ENCODE measurements at places on chromosomes 11 and 22.

DNA sequence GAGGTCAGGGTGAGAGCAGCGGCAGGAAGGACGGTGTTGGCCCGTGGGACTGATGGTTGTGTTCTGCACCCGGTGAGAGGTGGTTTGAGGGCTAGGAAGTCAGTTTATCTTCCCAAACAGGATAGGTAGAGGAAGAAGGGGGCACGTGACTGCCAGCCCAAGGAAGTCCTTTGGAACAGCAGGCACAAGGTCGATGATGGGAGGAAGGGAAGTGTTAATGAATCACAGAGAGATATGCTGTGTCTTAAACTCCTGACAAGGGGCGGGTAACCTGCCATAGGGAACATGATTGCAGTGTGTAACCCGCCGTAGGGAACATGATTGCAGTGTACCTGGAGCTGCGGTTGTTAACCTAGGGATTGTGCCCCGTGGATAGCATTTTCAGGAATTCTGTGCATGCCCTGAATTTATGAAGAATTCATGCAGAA lies 49.0 kb downstream of the PRR5L start:
- no peak for DNase-seq

- no peak for DNase-seq
These were observed 29.9 kb downstream of the LRFN4 start for GRCh38 chr11:66886671-66887221.

DNA sequence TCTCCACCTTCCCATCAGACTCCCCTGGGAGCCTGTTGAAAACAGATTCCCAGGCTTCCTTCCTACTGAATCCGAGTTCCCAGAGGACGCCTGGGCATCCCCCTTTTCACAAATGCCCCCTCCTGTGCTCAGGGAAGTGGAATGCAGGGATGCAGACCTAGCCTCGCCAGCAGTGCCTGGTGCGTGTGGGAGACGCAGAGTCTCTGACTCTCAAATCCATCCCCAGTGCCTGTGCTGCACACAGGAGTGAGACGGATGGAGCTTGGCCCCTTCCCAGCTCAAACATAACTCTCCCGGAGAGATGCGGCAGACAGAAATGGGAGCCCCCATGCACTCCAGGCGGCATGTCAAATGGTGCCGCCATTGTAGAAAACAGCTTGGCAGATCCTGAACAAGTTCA lies 62.6 kb downstream of the CTTN start:
- DNase-seq, result no peak

DNA sequence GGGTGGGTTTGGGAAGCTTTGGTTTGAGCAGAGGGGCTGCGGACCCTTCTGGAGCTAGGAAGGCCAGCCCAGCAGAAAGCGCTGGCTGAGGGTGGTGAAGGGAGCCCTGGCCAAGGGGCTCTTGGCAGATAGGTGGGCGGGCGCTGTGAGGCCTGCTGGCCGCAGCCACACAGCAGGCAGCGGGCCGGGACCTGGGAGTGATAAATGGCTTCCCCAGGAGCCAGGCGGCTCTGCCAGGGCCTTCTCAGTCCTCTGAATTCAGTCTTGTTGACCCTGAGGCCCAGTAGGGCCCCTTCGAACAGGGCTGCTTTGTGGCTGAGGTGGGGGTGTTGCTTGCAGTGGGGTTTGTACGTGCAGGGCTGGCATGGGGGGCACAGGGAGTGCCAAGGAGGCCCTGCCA lies 33.4 kb upstream of the H19 start:
- no peak for DNase-seq

- DNase-seq, result no peak
These were observed 9.1 kb downstream of the TSPAN32 start for GRCh38 chr11:2310786-2311352.

GRCh38 chr11:12019866-12020416 lies 11.5 kb upstream of the DKK3 start:
- DNase-seq, result no peak

GRCh38 chr22:35299217-35299672 lies 449 bp upstream of the TOM1 start:
- DNase-seq, result peak; percentile 57

GRCh38 chr11:118485273-118485672 lies 42.0 kb upstream of the TTC36 start:
- no peak for DNase-seq

DNA sequence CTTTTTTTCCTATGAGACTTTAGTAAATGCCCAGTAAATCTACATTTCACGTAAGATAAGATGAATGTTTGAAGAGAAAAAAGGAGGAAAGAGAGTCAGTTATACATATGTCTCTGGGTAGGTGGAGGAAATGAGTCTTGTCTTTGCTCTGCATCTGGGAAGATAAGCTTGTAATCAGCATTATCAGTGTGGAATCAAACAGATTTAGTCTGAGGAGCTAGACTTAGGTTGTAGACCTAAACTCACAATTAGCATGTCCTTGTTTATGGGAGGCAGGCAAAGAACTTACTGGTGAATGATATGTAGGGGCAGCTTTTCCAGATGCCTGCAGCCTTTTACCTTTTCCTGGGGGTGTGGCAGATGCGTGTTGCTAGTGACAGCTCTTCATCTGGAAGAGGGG lies 962.3 kb downstream of the TBC1D22A start:
- no peak for DNase-seq

DNA sequence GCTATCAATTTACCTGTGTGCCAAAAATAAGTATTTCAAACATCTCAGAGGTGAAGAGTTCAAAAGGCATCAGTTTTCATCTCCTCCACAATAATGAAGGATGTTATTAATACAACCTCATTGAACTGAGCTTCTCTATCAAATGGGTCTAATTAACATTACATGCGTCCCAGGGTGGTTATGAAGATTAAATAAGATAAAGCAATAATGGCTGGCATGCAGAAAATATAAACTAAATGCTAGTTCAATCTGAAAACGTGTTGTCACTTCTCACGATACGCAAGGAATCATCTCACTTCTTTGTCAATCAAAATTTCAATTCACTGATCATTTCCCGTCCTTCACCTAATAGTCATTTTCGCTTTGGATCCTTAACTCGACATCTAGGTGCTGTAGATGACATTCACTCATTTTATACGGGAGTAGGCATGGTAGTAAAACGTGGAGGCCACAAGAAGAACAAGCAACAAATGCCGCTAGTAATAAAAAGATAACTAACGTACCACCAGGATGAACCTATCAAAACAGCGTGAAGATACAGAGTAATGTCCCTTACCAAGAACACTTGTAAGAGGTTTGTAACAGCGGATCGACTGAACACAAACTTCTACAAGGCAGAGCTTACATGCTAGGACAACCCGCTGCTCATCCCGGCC lies 918 bp downstream of the CHORDC1 start:
- no peak for DNase-seq

Measured in NCI-H524 (cell line).